Panc1 (cell line): ENCODE measurements at places on chromosomes 3 and 15. TPM values are rescaled to one million over a fixed set of nuclear protein-coding genes. Genes with fewer than 3 reads are reported as not detected.

CLDND1 gene
- 77.3 TPM for total RNA-seq

GRCh38 chr3:127419182-127419581, 131.3 kb upstream of the PRR20G start:
- DNase-seq = no peak

DNA sequence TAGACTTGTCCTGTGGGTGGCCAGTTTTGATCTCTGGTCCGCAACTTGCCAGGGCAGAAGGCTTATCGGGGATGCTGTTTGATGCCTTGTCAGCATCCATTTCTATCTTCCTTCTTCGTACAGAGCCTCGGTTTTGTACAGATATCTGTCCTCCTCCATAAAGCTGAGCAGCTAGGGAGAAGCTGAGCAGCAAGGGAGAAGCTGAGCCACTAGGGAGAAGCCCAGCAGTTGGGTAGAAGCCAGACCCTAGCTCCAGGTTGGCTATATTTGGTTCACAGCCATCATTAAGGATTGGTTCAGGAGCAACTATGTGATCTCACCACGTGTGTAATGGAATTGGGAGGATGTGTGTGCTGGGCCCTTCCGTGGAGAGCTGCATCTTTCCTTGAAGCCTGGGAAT, 46.7 kb downstream of the PTPRG start:
- DNase-seq = no peak

DNA sequence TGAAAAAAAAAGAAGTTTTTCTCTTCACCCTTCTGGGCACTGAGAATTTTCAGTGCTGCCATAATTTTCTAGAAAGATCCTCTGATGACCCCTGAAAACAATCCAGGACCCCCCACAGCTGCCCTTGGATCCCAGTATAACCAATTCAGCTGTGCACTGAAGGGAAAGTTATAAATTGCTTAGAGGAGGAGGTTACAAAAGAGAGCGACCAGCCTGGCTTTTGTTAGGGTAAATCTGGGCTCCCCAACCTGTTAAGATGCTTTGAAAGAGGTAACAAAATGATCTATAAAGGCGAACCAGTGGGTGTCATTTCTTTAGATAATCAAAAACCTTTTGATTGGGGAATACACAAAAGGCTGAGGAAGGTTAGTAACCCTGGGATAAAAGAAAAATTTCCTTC, 407.9 kb upstream of the ATP11B start:
- DNase-seq = no peak

- no peak for DNase-seq
Observed at GRCh38 chr15:65819563-65819960, 27.5 kb upstream of the DENND4A start.

SLC51B gene
- total RNA-seq = 0.51 TPM

ARHGEF26 gene
- 2.0 TPM for total RNA-seq

- no peak for DNase-seq
Observed at GRCh38 chr15:81407718-81408117, 33.7 kb upstream of the TMC3 start.

CCR1 gene
- not detected for total RNA-seq

APOD gene
- total RNA-seq = not detected

- no peak for DNase-seq
Observed at GRCh38 chr3:122358703-122359032, 24.4 kb downstream of the MIX23 start.

DNA sequence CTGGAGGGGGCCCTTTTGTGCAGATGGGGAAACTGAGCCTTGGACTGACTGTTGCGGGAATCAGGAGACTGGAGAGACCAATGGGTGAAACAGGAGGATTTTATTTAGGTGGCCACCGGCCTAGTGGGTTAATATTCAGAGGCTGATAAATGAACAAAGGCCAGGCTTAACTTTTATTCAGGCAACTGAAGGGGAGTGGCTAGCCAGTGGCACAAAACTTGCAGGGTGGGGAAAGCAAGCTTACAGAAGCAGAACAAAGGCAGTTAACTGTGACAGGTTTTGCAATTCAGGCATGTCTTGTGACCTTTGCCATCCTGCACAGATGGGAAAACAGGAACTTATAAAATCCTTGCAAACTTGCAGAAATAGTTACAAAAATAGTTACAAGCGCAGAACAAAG, 24.9 kb upstream of the ACAD9 start:
- no peak for DNase-seq

TLR9 gene
- not detected for total RNA-seq

PPP1R14D gene
- 0.64 TPM for total RNA-seq

DNAH12 gene
- total RNA-seq = 0.21 TPM

- DNase-seq = no peak
Observed at GRCh38 chr3:46981932-46982471, 2.5 kb downstream of the NBEAL2 start.

- DNase-seq = no peak
Observed at GRCh38 chr3:25536521-25537391, 108.7 kb downstream of the RARB start.

FMN1 gene
- total RNA-seq = 3.9 TPM

CCR9 gene
- not detected for total RNA-seq

DNA sequence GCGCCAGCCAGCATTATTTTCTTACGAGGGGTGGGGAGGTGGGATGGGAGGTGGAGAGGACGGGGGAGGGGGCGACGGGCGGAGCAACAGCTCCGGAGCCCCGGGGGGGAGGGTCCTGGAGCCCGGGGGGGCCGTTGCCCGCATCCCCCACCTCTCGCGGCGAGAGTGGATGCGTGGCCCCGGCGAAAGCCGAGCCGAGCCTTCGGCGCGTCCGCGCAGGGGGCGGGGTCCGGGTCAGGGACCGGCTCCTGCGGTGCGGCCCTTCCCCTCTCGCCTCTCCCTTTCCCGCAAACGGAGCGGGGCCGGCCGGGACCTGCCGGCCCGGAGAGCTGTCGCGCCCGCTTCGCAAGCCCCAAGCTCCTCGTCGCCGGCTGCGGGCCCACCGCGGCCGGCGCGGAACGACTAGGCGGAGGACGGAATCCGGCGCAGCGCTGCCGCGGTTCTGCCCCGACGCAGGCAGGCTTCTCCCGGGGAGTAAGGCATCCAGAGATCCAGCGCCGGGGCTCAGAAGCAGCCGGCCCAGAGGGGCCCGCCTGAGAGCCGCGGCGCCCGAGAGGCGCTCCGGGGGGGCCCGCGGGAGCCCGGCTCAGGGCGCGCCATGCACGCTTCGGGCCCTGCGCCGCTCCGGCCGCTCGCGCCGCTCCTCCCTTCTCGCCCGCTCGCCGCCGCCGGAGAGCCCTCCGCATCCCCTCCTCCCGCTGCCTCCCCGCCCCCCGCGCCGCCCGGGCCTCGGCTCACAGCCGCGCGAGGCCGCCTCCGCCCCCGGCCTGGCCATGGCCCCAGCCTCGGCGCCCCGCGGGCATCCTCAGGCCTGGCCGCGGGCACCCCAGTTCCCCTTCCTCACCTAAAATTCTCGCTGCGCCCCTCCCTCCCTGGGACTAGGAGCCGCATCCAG, 459 bp upstream of the ADCY5 start:
- no peak for DNase-seq
